Fibroblast of mammary gland (primary cell): ENCODE measurements at places on chromosomes 16 and 17.
A peak's percentile ranks its signal among the peaks of the same experiment; 100 is the strongest.

DNA sequence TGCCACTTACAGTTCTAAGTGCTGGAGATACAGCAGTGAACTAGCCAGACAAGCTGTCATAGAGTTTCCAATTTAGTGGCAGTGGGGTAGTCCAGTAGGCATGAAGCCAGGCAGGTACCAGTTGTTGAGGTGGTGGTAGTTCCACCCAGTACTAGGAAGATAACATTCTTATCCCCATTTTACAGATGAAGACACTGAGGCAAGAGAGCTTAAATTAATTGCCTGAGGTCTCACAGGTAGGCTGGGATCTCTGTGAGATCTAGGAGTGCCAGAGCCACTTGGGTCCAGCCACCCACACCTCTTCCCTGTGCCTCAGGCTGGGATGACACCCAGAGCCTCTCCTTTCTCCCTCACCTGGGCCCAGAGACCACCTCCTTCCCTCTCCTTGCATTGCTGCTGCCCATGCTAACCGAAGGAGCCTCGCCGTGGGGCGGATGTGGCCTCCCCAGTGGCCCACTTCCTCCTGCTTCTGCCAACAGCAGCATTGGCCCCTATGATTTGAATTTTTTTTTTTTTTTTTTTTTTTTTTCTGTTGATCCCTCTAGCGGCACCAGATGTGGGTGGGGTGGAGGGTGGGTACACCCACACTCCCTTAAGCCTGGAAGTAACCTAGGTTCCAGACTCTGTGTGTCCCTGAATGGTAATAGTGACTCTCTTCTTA, 114.0 kb downstream of the PRKCB start:
- DNase-seq = no peak

- DNase-seq = no peak
These were observed 2.2 kb downstream of the RASD1 start for GRCh38 chr17:17493986-17494466.

GRCh38 chr17:62794666-62794971, 13.5 kb downstream of the MARCHF10 start:
- DNase-seq = no peak

DNA sequence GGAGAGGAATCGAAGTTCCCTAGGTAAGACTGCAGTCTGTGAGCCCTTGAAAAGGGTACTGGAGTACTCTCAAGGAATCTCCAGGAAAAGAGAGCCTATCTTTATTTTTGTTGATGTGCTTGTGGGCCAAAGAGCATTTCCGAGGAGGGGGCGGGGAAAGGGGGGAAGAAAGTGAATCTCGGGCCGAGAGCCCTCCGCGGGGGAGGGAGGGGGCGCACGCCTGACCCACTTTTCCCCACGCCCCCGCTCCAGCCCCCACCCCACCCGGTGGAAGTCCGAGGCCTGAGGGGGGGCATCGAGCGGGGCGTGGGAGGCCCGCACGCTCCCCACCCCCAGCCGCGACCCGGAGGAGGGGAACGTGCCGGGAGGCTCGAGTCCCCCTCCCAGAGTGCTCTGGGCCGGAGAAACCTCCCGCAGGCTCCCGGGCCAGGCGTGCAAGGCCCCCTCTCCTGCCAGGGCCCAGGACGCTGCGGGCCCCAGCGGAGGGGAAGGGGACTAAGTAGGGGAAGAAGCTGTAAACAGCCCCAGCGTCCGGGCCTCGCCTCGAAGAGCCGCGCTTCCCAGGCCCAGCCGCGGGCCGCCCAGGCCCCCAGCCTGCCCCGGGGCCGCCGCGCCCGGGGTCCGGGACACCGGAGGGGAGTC, 444 bp downstream of the HELZ start:
- DNase-seq = no peak

DNA sequence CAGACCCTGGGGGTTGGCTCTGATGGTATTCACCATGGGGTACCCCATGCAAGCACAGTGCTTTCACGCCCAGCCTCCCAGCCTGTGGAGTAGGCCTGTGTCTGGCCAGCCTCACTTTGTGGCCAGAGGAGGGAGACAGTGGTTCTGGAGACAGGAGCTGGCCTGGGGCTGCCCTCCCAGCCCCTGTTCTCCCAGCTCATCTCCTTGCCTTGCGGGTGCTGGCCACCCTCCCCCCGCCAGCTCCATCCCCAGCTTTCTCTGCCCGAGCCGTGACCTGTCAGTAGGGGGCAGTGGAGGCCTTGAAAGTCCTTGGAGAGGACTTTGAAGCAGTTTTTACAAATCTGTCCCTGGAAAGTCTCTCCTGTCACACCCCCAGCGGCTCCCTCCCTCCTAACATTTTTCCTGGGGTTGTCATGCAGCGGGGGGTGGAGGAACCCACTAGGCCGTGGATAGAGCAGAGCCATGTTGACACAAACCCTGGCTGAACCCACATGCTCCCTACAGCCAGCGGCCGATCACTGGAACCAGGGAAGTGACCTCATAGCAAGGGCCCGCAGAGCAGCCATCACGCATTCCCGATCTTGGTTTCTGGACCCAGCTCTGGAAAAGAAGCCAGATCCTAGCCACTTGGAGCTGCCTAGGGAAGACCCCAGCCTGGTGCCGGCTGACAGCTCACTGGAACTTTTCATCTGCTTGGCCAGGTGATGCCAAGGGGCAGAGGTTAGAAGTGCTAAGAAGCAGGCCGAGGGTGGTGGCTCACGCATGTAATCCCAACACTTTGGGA, 289.4 kb downstream of the SEC14L1 start:
- DNase-seq = peak; percentile 99

DNA sequence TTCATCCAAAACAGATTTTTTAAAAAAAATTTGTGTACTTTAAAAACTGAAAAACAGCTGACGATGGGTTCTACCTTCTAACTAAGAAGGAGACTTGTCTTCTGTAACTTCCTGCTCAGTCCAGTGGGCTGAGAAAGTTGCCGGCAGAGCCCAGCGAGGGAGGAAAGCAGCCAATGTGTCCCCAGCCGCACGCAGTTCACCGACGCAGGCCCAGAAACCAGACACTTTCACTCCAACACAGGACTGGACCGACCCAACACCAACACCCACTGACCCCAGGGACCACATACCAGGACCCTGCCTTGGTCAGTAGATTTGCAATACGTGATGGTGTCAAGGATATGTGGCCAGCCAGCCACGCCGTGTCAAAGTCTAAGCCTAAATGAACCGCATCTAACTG, 25.6 kb downstream of the TRAP1 start:
- peak; percentile 24 for DNase-seq

- DNase-seq = peak; percentile 76
These were observed 2.5 kb upstream of the CDYL2 start for GRCh38 chr16:80806927-80807340.
